T-helper 2 cell (primary cell): ENCODE measurements at places on chromosomes 3 and 15.

DNA sequence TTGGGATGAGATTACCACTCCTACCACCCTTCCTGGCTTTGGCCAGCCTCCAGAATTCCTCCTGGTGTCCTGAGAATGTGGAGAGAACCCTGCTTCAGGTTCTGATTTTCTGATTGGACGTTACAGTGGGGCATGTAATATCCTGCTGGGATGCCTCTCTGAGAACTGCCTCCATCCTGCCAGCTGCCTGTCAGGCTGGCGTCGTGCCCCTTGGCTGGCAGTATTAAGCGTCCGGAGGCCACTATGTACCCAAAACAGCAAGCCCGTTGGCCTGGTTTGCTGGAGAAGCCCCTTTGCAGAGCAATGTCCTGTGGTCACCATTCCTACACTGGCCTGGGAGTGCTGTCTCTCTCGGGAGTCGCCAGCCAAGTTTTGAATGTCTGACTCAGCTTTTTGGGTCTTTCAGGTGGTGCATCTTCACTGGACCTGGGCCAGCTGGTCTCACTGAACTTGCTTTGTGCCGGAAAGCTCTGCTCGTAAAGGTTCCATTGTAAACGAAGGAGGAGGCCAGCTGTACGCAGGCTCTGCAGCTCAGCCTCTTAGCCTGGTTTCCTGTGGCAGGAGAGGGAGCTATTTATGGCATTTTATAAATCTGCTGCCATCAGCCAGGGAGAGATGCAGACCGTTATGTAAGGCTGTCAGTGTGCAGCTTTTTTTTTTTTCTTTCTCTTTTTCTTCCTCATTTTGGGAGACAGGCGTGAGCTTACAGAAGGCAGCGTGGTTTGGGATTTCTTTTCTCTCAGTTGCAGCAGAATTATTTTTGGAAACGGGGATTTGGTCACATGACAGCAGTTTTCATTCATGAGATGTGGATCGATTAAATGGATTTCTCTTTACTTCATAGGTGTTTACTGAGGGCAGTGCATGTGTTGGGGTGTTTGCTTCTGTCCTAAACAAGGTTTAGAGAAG, 19.0 kb upstream of the TRAK1 start:
- DNase-seq, result no peak

DNA sequence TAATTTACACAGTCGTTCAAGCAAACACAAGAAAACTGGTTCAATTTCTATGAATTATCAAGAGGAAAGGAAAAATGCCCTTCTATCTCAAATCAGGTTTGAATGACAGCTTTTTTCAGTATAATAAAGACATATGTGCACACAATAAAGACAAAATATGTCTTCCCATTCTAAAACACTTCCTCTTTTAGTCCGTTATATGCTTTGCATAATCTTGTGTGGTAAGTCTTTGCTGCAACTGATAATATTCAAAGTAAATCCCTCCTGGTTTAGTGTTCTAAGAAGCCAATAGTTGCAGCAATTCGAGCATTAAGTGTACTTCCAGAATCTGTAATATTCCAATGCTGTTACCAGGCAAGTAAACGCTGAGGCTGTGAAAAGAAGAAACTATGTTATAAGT, 43.7 kb upstream of the MAPKBP1 start:
- no peak for DNase-seq

- DNase-seq, result no peak
These were observed 292.4 kb downstream of the CNTN4 start for GRCh38 chr3:2390926-2391532.

GRCh38 chr3:181725131-181725731, 13.5 kb downstream of the SOX2 start:
- no peak for DNase-seq

GRCh38 chr3:22045882-22046281, 294.9 kb upstream of the ZNF385D start:
- no peak for DNase-seq

DNA sequence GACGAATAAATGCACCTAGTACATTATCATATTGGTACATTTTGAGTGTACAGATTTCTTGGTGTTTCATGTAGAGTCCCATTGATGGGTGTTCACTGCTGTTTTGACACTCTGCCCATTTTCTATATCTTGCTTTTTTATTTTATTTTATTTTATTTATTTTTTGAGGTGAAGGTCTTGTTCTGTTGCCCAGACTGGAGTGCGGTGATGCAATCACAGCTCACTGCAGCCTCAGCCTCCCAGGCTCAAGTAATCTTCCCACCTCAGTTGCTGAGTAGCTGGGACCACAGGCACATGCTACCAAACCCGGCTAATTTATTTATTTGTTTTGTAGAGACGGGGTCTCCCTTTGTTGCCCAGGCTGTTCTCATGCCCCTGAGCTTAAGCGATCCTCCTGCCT, 44.2 kb downstream of the DNAJC13 start:
- no peak for DNase-seq
